ENCODE measurements at places on chromosomes 11 and 22.

GRCh38 chr11:12674571-12674935 lies 332 bp downstream of the TEAD1 start:
- DNase-seq = no peak

GRCh38 chr11:65204646-65205601 lies 23.2 kb downstream of the CAPN1 start:
- peak; percentile 40 for DNase-seq

- no peak for DNase-seq
Observed at GRCh38 chr11:75056814-75057213, 39.9 kb downstream of the OR2AT4 start.

GRCh38 chr11:126059238-126059781 lies 3.4 kb downstream of the CDON start:
- no peak for DNase-seq

GRCh38 chr22:50704510-50705218 lies 32.0 kb downstream of the SHANK3 start:
- no peak for DNase-seq

GRCh38 chr11:77981346-77981947 lies 13.0 kb downstream of the INTS4 start:
- DNase-seq = no peak

- no peak for DNase-seq
Observed at GRCh38 chr11:124759266-124760204, 2.6 kb downstream of the ESAM start.
